ENCODE measurements at places on chromosomes 12 and 14. TPM values are rescaled to one million over a fixed set of nuclear protein-coding genes. Genes with fewer than 3 reads are reported as not detected.

DNA sequence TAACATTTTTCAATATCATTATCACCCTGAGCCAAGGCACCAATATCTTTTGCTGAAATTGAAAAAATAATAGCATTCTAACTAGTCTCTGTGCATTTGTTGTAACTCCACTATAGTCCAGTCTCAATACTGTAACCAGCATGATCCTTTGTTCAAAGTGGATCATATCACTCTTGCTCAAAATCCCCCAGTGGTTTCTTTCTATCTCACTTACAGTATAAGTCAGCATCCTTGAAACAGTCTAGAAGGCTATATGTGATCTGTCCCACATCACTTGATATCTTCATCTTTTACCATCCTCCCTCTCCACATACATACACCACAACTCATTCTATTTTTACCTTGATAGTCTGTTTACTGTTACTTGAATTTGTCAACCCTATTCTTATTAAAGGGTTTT, 435.7 kb downstream of the CCER1 start:
- no peaks in the 10 kb centered on the region for H3K4me1 ChIP-seq
- no peak overlapping the region for H3K4me3 ChIP-seq
- no peaks in the 10 kb centered on the region for H3K27me3 ChIP-seq
- H3K36me3 ChIP-seq: no peaks in the 10 kb centered on the region
- no peak overlapping the region for H3K27ac ChIP-seq
- no peak for DNase-seq

GALNT6 gene
- total RNA-seq: 9.1 TPM

DNA sequence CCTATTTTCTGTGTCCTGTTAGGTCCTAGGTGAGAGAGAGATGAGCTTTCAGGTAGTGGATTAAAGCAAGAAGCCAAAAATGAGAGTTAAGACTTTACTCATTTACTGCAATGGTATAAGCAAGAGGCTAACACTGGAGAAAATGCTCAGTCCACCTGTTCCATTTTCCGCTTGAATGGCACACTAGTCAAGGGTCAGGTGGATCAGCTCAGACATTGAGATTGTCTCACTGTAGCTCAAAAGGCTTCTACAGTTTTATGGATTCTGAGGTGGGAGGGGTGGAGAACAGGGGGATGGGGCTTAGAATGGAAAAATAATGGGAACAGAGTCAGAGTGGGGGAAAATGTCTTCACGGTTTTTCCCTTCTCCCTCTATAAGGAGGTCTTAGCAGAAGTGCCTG, 57.3 kb upstream of the MUCL1 start:
- no peaks in the 10 kb centered on the region for H3K36me3 ChIP-seq
- DNase-seq: no peak
- H3K4me1 ChIP-seq: no peaks in the 10 kb centered on the region
- no peak overlapping the region for H3K27ac ChIP-seq

APOF gene
- total RNA-seq: not detected

Measured in Karpas-422 (cell line).